NCI-H1092 (cell line): ENCODE measurements at places on chromosomes 16 and 17.
A peak's percentile ranks its signal among the peaks of the same experiment; 100 is the strongest.

GRCh38 chr16:2768403-2769089 lies 8.5 kb downstream of the ELOB start:
- DNase-seq: no peak

DNA sequence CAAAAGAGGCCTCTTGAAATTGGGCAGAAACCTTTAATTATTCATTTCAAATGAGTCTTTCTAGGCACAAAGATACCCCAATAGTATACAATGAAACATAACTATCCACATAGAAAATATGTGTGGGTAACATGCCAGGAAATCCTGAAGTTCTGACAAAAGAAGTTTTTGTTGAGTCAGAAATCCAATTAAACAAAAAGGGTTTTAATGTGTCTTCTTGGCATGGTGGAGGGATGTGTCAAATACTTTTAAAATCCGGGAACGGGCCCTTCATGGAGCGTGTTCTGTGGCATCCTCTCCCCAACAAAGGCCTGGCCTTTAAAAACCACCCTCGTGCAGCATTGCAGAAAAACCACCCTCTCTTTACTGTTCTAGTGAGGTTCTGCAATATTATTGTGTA lies 14.2 kb downstream of the CDRT4 start:
- DNase-seq: no peak

- no peak for DNase-seq
These were observed 8.4 kb downstream of the FOXK2 start for GRCh38 chr17:82527898-82528297.

DNA sequence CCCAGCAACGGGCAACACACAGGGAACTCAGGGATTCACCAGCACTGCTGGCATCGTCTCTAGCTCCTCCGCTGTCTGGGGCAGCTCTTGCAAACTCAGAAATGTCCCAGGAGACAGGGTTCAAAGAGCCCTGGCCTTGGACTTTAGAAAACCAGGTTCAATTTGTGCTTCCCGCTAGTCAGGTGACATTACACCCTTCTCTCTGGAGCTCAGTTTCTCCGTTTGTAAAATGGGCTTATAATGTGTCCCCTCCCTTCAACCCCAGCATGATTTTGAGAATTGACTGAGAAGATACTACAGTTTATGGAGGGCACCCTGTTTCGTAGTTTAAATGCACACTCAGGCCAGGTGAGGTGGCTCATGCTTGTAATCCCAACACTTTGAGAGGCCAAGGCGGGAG lies 1.9 kb upstream of the MYCBPAP start:
- no peak for DNase-seq

- DNase-seq: no peak
These were observed 96.0 kb downstream of the TOX3 start for GRCh38 chr16:52450916-52451315.

- DNase-seq: no peak
These were observed 67.8 kb upstream of the FA2H start for GRCh38 chr16:74842413-74842812.

- peak; percentile 67 for DNase-seq
These were observed 1.9 kb upstream of the CPD start for GRCh38 chr17:30376621-30377452.

GRCh38 chr17:15657868-15658267 lies 26.2 kb downstream of the TRIM16 start:
- DNase-seq: no peak

GRCh38 chr17:63967953-63968352 lies 4.8 kb downstream of the SCN4A start:
- DNase-seq: no peak

DNA sequence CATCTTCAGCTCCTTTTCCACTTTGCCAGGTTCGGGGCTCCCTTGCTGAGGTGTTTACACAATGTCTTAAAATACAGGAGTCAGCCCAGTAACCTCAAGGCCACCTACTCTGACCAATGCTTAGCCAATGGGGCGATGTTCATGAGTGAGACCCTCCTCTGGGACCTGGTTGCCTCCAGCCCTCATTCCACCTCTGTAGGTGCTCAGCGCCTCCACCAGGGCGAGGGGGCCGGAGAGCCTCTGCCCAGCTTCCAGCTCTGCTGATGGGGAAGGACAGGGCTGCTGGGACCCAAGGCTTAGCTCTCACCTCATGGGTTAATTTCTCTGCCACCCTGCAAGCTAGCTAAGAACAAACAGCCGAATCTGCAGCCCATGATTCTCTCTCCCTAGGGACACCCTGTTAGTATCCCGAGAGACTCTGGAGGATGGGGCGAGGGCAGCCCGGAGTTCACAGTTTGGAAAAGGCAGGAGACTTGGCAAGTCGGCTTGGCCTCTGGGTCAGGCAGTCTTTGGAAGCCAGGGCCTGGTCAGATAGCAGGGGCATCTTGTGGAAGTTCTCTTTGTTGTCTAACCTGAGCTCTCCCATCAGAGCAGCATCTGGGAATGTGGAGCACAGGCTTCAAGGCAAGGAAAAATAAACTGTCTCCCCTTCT lies 16.2 kb downstream of the SRCIN1 start:
- DNase-seq: no peak

DNA sequence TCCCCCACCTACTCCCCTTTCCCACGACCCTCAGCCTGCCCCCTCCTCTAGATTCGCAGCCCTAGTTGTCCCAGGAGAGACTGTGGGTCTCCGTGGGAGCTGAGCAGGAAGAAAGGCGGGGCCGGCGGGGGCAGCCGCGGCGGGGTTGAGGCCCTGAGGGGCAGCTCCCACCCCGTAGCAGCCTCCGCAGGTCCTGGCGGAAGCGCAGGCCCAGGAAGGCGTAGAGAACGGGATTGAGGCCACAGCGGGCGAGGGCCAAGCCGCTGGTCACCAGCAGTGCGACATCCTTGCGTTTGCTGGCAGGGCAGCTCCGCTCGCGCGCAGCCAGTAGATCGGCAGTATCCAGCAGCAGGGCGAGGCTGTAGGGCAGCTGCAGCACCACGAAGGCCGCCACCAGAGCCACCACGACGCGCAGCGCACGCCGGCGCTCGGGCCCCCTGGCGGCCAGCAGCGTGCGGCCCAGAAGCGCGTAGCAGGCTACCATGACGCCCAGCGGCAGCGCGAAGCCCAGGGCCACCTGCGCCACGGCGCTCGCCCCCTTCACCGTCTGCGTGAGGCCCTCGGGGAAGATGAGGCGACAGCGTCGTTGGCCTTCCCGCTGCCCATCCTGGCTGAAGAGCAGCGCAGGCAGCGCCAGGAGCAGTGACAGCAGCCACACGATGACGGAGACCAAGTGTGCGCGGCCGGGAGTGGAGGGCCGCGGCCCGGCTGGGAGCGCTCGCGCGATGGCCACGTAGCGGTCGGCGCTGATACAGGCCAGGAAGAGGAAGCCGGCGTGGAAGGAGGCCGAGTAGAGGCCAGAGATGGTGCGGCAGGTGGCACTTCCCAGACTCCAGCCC lies 1.9 kb downstream of the CCR10 start:
- DNase-seq: peak; percentile 59

- peak; percentile 36 for DNase-seq
These were observed 2.9 kb upstream of the CACNG3 start for GRCh38 chr16:24253192-24253591.

DNA sequence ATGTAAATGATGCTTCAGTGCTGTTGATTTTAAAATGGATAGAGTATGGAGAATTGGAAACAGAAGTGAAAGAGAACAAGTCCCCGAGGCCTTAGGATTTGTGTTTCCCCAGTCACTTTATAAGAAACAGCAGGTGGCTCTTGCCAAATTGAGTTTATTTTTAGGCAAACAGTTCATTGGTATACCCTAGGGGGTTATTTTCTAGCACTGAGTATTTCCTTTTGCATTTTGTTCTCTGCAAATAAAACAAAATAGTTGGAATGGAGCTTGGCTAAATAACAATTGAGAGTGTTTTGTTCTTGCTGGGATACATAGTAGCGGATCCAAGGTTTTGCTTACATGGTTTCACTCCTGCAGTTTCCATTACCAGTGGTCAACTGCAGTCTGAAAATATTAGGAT lies 591.1 kb upstream of the C16orf82 start:
- DNase-seq: no peak

DNA sequence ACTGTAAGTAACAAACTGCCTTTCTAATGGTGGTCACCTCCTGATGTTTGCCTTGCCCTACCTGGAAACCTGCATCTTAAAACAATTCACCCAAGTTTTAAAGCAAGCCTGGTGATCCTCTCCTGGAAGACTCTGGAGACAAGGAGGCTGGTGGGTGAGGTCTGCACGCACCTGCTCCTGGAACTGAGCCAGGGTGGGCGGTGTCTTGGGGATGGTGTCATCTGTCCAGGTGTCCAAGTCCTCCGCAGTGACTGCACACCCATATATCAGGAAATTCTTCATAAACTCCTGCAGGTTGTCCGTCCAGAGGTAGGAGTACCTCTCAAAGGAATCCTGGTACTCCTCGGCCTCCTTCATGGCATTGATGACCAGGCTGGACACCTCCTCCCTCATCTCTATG lies 44.9 kb downstream of the DNAH17 start:
- no peak for DNase-seq

DNA sequence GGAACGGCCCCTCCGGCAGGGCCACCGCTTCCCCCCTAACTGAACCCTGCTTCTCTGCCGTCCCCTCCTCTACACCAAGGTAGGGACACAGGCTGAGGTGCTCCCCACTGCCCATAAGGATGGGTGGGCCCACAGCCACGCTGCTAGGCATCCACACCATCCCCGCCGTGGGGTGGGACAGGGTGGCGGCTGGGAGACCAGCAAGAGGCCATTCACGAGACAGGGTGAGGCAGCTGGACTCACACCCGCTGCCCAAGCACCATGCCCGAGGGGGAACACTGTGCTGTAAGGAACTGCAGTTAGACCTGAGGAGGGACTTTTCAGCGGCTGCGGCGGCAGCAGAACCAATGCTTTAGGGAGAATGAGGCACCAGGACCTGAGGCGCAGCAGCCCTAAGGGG lies 47.5 kb upstream of the RRN3 start:
- no peak for DNase-seq

DNA sequence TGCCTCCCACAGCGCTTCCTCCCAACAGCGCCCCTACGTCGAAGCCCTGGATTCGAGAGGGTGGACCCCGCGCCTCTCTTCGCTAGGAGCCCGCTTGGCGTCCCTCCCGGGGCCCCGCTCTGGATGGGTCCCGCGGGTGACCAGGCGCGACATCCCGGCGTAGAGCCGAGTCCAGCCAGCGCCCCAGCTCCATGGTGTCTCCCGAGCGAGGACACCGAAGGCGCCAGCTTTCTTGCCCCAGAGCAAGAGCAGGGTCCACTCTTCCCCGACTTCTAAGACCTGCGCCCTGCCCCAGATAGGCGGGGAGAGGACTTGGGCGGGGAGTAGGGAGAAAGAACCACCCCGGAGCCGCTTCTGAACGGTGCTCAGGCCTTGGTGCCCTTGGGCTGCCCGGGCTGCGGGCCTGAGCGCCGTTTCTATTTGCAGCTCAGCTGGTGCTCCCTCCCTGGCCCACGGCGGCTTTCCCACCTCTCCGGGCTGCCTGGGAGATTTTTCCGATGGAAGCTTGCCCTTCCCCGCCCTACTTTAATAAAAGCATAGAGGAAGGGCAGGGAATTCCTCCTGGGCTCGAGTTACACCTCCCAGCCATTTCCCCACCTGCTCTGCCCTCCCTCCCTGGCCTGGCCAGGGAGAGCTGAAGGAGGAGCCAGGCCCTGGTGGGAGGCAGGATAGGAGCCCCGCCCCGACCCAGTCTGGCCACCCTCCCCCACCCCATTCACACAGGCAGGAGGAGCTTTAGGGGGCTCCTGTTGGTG lies 1.8 kb downstream of the MMP15 start:
- DNase-seq: no peak

DNA sequence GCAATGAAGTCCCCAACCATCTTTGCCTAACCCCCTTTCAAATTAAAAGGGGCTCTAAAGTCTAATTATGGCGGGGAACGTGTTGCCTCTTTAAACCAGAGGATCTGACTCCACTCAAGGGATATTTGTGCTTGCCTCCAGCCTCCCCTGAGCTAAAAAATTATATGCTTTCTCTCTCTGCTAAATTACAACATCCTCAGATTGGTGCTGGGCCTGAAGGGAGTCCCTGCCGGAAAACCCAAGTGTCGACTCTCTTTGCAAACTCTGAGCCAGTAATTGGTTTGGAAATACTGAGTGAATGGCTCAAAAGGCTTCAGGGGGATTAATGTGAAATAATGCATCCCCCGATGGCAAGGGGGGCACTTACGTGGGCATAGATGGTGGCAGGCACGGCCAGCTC lies 208.5 kb upstream of the TNRC6C start:
- no peak for DNase-seq

GRCh38 chr17:7838090-7839075 lies 4.4 kb downstream of the KDM6B start:
- no peak for DNase-seq

GRCh38 chr17:35809855-35810461 lies 674 bp downstream of the TAF15 start:
- no peak for DNase-seq
